Stimulated activated CD4-positive, alpha-beta T cell treated with anti-CD3 and anti-CD28 coated beads, Interleukin-12 subunit alpha, Interleukin-12 subunit beta, amount 100 ng/mL, for 4 hours (primary cell): ENCODE measurements at places on chromosomes 5 and 9.

GRCh38 chr5:88924330-88924657 lies 41.3 kb upstream of the MEF2C start:
- DNase-seq, result no peak

GRCh38 chr5:27568811-27569210 lies 530.4 kb upstream of the CDH9 start:
- no peak for DNase-seq

GRCh38 chr9:78032730-78033457 lies 1.3 kb upstream of the GNAQ start:
- DNase-seq, result no peak

GRCh38 chr9:115364991-115365390 lies 247.0 kb upstream of the TNC start:
- DNase-seq, result no peak

GRCh38 chr5:147759441-147759840 lies 23.1 kb downstream of the JAKMIP2 start:
- DNase-seq, result no peak

- no peak for DNase-seq
These were observed 251.7 kb downstream of the DENND1A start for GRCh38 chr9:123678038-123678877.

DNA sequence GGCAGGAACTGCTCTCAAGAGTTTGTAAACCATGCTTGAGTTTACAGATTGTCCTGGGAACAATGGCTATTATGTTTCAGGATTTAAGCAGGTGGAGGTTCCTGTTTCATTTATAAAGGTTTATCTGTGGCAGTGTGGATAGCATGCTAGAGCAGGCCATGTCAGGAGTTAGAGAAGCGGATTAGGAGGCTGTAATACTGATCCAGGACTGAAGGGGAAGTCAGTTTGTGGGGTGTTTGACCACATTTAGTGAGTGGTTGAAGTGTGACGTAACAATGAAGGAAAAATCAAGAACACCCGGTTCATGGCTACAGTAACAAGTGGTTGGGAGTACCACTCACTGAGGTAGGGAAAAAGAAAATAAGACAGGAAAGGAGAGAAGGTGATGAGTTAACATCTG lies 299.0 kb downstream of the TLR4 start:
- DNase-seq, result no peak
